ENCODE measurements at places on chromosomes 5 and 9.

GRCh38 chr5:61631438-61631941 is 299.4 kb downstream of the ZSWIM6 start:
- no peak for DNase-seq

- DNase-seq, result no peak
Measured at GRCh38 chr5:54171645-54172384, 138.6 kb downstream of the ARL15 start.

DNA sequence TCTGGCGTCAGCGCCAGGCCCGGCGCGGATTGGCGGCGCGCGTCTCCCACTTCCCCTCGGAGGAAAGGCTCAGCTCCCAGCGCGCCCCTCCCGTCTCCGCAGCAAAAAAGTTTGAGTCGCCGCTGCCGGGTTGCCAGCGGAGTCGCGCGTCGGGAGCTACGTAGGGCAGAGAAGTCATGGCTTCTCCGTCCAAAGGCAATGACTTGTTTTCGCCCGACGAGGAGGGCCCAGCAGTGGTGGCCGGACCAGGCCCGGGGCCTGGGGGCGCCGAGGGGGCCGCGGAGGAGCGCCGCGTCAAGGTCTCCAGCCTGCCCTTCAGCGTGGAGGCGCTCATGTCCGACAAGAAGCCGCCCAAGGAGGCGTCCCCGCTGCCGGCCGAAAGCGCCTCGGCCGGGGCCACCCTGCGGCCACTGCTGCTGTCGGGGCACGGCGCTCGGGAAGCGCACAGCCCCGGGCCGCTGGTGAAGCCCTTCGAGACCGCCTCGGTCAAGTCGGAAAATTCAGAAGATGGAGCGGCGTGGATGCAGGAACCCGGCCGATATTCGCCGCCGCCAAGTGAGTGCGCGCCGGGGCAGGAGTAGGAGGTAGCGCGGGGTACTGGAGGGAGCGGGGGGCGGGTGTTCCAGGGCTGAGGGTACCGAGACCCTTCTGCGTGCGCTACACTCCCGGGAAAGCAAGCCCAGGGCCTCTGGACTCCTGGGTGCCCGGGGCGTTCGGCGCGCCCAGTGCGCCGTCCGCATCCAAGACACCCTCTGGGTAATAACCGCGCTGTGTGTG is at the start of gene MSX2:
Gene MSX2 (plus strand): TSS at position 99 of the 777 bp plus-strand sequence. CDS start 78 bp downstream, at position 177.
- no peak for DNase-seq

- DNase-seq, result no peak
Measured at GRCh38 chr9:16062542-16063240, 509.8 kb downstream of the CCDC171 start.

DNA sequence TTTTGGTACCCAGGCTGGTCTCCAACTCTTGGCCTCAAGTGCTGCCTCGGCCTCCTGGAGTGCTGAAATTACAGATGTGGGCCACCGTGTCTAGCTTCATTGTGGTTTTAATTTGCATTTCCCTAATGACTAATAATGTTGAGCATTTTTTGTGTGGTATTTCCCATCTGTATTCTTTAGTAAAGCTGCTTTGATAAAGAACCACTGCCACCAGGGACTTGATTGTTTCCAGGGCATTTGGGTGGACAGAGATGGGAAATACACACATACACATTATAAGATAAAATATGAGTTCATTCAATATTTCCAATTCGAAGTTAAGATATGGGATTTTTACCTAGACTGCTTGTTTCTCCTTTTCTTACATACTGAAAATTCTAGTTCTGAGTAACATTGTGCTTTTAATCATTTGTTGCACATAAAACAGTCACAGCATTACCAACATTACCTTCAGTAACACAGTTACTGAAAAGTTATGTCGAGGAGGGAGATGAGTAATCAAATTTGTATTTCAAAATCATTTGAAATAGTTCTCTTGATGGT is 28.9 kb downstream of the HABP4 start:
- DNase-seq, result no peak

GRCh38 chr9:27053369-27054022 is 48.0 kb upstream of the LRRC19 start:
- DNase-seq, result no peak

GRCh38 chr5:52801329-52801728 is 13.6 kb downstream of the ITGA1 start:
- no peak for DNase-seq

Data from NCI-H1436 treated with DMSO at 0.1 percent for 48 hours (cell line).